ENCODE measurements at places on chromosomes 4 and X.

- no peak for DNase-seq
Measured at GRCh38 chrX:43328358-43328946, 327.6 kb upstream of the MAOA start.

DNA sequence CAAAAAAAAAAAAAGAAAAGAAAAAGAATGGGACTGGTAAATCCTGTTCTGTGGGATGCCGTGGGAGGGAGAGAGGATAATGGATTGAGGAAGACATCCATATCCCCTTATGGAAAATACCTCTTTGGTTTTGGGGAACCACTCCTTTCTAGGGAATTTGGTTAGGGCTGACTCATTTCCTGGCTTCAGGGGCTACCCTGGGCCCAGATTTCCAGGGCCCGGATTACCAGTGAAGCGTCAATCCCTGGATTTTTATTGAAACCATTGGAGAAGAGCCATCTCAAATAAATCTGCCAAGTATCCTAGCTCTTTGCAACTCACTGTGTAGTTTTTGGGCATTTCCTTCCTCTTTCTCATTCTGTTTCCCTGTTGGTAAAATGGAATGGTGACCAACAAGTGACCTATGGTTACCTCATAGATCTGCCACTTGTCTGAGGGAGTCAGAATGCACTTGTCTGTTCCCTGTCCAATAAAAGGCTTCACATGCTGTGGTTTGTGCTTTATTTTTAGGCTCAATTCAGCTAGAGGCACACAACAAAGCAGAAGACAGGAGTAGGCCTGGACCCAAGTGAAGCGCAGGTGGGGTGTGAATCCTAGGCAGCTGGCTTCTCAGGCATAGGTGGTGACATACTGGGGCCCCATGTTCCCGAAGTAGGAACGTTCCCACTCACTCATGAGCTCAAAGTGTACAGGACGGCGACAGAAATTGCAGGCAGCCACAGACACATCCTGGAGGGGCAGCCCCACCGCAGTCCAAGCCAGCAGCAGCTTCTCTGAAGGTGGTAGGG, 8.6 kb downstream of the APEX2 start:
- DNase-seq: no peak

DNA sequence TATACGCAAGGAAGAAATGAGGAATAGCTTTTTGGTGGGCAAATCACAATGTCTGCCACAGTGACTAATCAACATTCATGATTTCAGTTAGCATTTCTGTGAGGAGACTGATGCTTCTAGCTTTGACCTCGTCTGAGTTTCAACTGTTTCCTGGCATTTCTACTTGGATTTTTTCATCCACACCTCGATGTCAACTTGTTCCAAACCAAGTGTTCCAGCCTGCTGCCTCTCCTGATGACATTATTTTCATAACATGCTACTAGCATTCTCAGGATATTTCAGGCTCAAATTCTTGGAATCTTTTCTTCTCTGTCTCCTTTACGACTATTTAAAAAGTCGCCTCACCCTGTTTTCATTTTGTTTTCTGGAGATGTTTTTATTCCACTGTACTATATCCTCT, 90.3 kb upstream of the TEX13D start:
- no peak for DNase-seq

GRCh38 chrX:153667956-153668396, 5.6 kb downstream of the PNCK start:
- DNase-seq: peak; percentile 76

DNA sequence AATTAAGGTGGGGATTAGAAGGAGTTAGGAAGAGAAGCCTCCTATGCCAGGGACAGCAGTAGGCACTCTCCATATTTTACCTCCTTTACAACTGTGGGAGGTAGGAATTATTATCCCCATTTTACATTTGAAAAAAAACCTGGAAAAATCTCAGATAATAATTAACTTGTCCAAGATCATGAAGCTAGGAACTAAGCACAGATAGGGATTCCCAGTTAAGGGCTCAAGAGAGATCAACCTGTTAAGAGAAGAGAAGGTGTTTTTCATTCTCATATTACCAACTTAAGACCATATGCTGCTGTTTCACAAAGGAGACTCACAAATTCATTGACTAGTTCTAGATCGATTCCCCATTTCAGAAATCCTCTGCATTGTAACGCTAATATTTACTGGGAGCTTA, 16.1 kb upstream of the FAM47E start:
- DNase-seq: no peak

DNA sequence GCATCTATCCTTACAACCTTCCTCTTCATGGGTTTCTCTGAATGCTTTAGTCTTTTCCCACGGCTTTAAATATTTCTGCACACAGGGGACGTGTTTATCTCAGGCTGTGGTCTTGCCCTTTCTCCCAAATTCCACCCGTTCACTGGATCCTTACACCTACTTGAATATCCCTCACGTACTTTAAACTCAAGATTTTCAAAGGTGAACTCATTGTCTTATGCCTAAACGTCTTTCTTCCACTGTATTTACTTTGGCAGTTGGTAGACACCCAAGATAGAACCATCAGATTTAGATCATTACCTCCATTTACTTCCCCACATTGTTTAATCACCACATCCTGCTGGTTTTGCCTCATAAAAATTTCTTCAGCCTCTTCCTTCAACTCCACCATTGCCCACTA, 269.2 kb downstream of the CBLL2 start:
- DNase-seq: no peak

GRCh38 chrX:1105671-1106419, 106.6 kb downstream of the CRLF2 start:
- DNase-seq: no peak

DNA sequence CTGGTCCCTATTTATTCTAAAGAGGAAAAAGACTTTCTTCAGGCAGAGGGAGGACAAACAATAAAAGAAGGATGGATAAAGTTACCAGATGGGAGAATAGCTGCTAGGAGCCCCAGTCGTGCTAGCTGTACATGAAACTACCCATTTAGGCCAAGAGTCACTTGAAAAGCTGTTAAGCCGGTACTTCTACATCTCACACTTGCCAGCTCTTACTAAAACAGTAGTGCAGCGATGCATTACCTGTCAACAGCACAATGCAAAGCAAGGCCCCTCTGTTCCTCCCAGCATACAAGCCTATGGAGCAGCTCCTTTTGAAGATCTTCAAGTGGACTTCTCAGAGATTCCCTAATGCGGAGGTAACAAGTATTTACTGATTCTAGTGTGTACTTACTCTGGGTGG, 1138.8 kb downstream of the ARAP2 start:
- no peak for DNase-seq

DNA sequence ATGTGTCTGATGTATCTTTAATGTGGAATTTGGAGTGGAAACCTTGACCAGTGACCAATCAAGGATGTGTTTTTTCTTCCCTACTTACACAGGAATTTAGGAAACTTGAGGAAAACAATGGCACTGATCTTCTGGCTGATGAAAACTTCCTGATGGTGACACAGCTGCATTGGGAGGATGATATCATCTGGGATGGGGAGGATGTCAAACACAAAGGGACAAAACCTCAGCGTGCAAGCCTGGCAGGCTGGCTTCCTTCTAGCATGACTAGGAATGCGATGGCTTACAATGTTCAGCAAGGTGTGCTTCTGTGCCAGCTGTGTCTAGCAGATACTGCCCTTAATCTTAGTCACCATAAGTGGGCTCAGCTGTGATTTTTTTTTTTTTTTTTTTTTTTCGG, 12.6 kb downstream of the TAF1 start:
- no peak for DNase-seq

- no peak for DNase-seq
Measured at GRCh38 chrX:123476611-123477219, 256.1 kb downstream of the THOC2 start.

DNA sequence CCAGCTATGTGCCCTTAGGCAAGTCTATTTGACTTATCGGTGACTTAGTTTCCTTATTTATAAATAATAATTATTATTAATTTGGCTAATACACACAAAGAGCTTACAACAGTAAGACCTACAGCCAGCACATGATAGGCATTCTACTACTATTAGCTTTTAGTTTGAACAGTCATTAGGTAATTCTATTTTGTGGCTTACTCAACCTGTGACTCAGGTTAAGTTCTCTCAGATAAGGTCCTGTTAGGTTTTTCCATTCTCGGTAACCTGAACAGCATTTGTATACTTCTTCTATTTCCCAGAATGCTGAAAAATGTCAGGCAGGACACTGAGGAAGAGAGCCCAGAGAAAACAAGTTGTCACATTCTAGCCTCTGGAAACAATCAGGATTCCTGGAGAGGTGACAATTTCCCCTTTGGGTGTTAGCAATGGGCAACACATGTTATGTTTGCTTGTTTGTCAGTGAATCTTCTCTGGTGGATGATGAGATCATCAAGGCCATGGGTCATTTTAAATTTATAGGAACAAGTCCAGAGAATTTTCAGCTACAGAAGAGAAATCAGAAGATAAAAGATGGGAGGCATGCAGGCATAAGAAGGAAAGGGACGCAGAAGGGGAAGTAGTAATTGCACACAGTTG, 2144.7 kb downstream of the PCDH7 start:
- no peak for DNase-seq

- DNase-seq: peak; percentile 7
Measured at GRCh38 chrX:24081661-24082154, 27.0 kb downstream of the EIF2S3 start.

All from naive thymus-derived CD4-positive, alpha-beta T cell (primary cell).